Lung (tissue), 17 donors: ENCODE measurements at places on chromosomes 12 and 14. TPM values are rescaled to one million over a fixed set of nuclear protein-coding genes. Genes with fewer than 3 reads are reported as not detected.

MYF5 gene
- polyA plus RNA-seq: not detected

REP15 gene
- polyA plus RNA-seq: 1.5 TPM

GRIP1 gene
- polyA plus RNA-seq: 0.20 TPM

DNA sequence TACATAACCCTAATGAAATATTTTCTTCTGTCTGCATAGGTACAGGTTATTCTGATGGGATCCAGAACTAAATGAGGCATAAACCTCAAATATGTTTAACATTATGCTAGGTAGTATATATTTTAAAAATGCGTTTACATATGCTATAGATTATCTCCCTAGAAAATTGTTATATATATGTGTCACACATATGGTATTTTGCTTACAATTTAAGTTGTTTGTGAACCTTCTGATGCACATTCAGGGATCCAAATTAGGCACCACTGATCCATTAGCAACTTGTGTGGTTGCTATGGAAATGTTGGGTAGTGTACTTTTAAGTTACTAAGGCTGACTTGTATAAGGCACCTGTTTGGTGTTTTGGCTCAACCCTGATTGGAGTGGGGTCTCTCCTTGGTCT, 456.7 kb downstream of the AEBP2 start:
- no peak for DNase-seq

- no peak for DNase-seq
Measured at GRCh38 chr12:100752841-100753240, 41.7 kb upstream of the ANO4 start.

GRCh38 chr12:131043401-131043871, 89.7 kb downstream of the ADGRD1 start:
- DNase-seq: no peak

GRCh38 chr14:98798099-98798498, 473.9 kb downstream of the BCL11B start:
- no peak for DNase-seq

- DNase-seq: no peak
Measured at GRCh38 chr12:124797321-124797720, 66.3 kb downstream of the SCARB1 start.

- DNase-seq: no peak
Measured at GRCh38 chr12:123990511-123990910, 17.5 kb downstream of the ZNF664 start.
